ENCODE measurements at places on chromosomes 11 and 22. TPM values are rescaled to one million over a fixed set of nuclear protein-coding genes. Genes with fewer than 3 reads are reported as not detected.
A peak's percentile ranks its signal among the peaks of the same experiment; 100 is the strongest.

DNA sequence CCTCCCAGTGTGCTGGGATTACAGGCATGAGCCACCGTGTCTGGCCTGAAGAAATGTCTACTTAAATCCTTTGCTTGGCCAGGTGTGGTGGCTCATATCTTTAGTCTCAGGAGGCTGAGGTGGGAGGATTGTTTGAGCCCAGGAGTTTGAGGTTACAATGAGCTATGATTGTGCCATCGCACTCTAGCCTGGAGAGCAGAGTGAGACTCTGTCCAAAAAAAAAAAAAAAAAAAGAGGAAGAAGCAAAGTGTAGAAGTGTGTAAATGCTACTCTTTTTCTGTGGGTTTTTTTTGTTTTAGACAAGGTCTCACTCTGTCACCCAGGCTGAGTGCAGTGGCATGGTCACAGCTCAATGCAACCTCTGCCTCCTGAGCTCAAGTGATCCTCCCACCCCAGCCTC lies 6.4 kb upstream of the ATG16L2 start:
- H3K36me3 ChIP-seq = no peaks in the 10 kb centered on the region
- no peak overlapping the region for H3K27ac ChIP-seq
- no peaks in the 10 kb centered on the region for H3K27me3 ChIP-seq
- H3K4me1 ChIP-seq = peaks cover 9% of the 10 kb centered on the region
- no peak for DNase-seq

DNA sequence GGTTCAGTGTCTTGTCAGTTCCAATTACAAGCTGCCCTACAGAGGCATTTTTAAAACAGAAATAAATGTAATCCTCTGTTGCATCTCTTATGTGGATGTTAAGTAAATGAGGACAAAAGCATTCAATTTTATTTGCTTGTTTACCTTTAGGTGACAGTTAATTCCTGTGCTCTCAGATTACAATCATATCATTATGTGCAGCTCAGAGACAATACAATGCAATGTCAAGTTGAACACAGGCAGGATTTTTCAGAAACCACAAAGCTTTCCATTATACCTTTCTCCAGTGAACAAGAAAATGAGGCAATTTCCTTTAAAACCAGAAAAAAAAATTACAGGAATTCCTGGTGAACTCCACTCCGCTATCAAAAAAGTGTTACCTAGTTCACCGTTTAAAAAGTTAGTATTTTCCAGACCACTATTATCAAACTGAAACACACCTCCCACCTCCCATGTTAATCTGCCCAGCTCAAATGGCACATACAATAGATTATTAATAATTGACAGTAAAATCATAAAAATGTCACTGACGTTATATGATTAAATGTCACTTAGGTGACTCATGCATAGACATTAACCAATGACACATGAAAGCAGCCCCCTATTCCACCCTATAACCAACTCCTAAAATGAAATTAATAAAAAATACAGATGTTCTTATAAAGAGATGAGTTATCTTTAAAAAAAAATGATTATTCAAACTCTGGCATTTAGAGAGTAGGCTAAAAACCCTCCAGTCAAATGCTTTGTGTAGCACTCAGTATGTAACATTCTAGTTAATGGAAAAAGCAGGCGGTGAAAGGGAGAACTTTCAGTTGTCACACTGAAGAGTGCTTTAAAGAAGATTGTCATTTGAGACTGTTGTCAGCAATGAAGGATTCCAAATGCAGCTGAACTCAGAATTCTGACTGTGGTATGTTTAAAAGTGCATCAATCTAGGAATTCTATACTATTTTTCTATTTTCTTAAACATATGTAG lies 98.6 kb downstream of the MUC15 start:
- DNase-seq = no peak
- no peak overlapping the region for H3K4me3 ChIP-seq
- no peaks in the 10 kb centered on the region for H3K36me3 ChIP-seq
- no peak overlapping the region for H3K27ac ChIP-seq
- no peaks in the 10 kb centered on the region for H3K27me3 ChIP-seq

GRCh38 chr11:3006505-3007260 lies 14.6 kb upstream of the NAP1L4 start:
- H3K27me3 ChIP-seq = no peaks in the 10 kb centered on the region
- H3K27ac ChIP-seq = no peak overlapping the region
- DNase-seq = no peak
- H3K4me1 ChIP-seq = peaks cover 7% of the 10 kb centered on the region
- no peak overlapping the region for H3K4me3 ChIP-seq

GRCh38 chr22:25404556-25404927 lies 159.9 kb upstream of the GRK3 start:
- H3K4me1 ChIP-seq = peaks cover 36% of the 10 kb centered on the region
- H3K4me3 ChIP-seq = peak overlapping the region; percentile 87
- no peaks in the 10 kb centered on the region for H3K36me3 ChIP-seq
- no peak for DNase-seq

- no peaks in the 10 kb centered on the region for H3K36me3 ChIP-seq
- H3K4me1 ChIP-seq = peaks cover 16% of the 10 kb centered on the region
- H3K27ac ChIP-seq = no peak overlapping the region
- H3K4me3 ChIP-seq = no peak overlapping the region
Measured at GRCh38 chr11:44866286-44866685, 84.4 kb downstream of the TP53I11 start.

GRCh38 chr11:65897020-65897471 lies 3.1 kb downstream of the FOSL1 start:
- DNase-seq = no peak
- no peak overlapping the region for H3K4me3 ChIP-seq
- H3K27me3 ChIP-seq = no peaks in the 10 kb centered on the region
- no peak overlapping the region for H3K27ac ChIP-seq
- peaks cover 20% of the 10 kb centered on the region for H3K4me1 ChIP-seq
- no peaks in the 10 kb centered on the region for H3K36me3 ChIP-seq

GRCh38 chr11:113862435-113862834 lies 12.9 kb downstream of the USP28 start:
- no peaks in the 10 kb centered on the region for H3K36me3 ChIP-seq
- H3K4me3 ChIP-seq = no peak overlapping the region
- no peaks in the 10 kb centered on the region for H3K4me1 ChIP-seq
- no peaks in the 10 kb centered on the region for H3K27me3 ChIP-seq
- H3K27ac ChIP-seq = no peak overlapping the region

DNA sequence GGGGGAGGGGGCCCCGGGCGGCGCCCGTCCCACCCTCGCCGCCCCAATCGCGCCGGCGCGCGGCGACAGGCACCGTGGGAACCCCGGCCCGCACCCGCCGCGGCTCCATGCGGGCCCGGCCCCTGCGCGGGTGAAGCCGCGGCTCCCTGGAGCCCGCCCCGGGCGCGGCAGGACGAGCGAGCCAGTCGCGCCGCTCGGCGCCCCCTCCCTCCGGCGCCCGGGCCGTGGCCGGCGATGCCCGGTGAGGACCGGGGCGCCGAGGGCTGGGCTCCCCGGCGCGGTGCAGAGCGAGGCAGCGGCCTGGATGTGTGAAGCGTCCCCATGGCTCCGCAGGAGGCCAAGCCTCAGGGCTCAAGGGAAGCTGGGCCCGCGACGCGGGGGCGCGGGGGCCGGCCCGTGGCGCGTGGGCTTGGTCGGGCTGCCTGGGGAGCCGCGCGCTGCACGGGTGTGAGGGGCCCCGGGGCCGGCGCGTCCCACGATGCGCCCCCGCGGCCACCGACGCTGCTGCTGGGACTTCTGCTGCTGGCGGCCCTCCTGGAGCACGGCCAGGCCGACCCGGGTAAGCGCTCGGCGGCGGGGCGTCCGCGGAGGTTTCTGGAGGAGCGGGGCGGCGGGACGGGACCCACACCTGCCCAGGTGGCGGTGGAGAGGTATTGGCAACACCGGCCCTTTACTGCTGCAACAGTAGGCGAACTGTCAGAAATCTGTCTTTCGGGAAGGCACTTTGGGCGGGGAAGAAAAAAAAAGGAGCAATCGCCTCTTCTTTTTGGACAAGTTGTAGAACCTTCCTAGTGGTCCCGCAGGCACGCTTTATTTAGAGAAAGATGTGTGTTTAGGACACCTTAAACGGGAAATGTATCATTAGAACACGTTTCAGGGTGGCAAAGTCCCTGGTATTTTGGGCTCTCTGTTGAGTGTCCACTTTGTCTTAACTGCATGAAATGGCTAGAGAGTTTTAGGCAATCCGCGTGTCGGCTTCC lies 119.4 kb downstream of the HIPK3 start:
- peaks cover 4% of the 10 kb centered on the region for H3K4me1 ChIP-seq
- no peaks in the 10 kb centered on the region for H3K36me3 ChIP-seq
- no peak overlapping the region for H3K27ac ChIP-seq
- no peaks in the 10 kb centered on the region for H3K27me3 ChIP-seq

- no peaks in the 10 kb centered on the region for H3K27me3 ChIP-seq
- H3K36me3 ChIP-seq = peaks cover 18% of the 10 kb centered on the region
- no peak overlapping the region for H3K4me3 ChIP-seq
- H3K27ac ChIP-seq = no peak overlapping the region
Measured at GRCh38 chr11:74608431-74608830, 16.0 kb downstream of the POLD3 start.

- H3K4me3 ChIP-seq = no peak overlapping the region
- H3K4me1 ChIP-seq = no peaks in the 10 kb centered on the region
- no peaks in the 10 kb centered on the region for H3K36me3 ChIP-seq
- H3K27me3 ChIP-seq = no peaks in the 10 kb centered on the region
Measured at GRCh38 chr11:104694259-104695064, 203.8 kb downstream of the CASP12 start.

DNA sequence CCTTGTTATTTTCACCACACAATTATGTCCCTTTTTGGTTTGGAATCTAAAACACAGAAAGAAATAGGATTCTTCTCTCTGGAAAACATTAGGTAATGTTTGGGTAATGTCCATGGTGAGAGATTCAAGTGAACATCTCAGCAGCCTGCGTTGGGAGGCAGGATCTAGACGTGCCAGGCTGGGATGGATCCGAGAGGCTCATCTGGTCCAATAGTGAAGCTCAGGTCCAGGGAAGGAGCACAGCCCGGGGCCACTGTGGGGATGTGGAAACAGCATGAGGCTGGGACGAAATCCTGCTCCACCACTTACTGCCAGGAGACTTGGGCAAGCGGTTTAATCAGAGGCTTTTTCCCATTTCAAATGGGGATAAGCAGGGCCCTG lies 109.9 kb downstream of the CSNK2A3 start:
- no peak for DNase-seq
- no peak overlapping the region for H3K27ac ChIP-seq
- H3K4me1 ChIP-seq = peaks cover 13% of the 10 kb centered on the region

GRCh38 chr11:19368726-19369375 lies 128.1 kb upstream of the E2F8 start:
- peaks cover 12% of the 10 kb centered on the region for H3K4me1 ChIP-seq
- H3K4me3 ChIP-seq = no peak overlapping the region
- no peaks in the 10 kb centered on the region for H3K36me3 ChIP-seq
- no peak overlapping the region for H3K27ac ChIP-seq
- H3K27me3 ChIP-seq = no peaks in the 10 kb centered on the region

DNA sequence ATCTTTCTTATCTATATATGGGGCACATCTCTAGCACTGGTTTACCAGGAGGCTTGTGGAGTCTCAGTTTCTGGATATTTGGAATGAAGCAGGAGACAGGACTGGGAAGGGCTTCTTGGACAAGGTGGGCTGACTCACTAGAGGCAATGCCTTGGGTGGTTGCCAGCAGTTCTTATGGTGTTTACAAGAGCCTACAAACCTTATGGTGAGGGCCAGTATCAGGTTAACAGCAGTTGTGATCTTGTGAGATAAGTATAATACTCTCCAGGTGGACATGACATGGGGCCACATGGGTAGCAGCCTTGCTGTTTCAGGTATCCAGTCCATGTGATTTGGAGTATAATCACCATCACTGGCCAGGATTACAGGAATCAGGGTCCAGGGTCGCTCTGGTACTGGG lies 10.2 kb downstream of the FUT4 start:
- no peak overlapping the region for H3K27ac ChIP-seq
- no peaks in the 10 kb centered on the region for H3K4me1 ChIP-seq
- no peaks in the 10 kb centered on the region for H3K36me3 ChIP-seq
- DNase-seq = no peak
- no peak overlapping the region for H3K4me3 ChIP-seq
- no peaks in the 10 kb centered on the region for H3K27me3 ChIP-seq

GRCh38 chr22:39446239-39446721 lies 10.5 kb upstream of the MGAT3 start:
- no peaks in the 10 kb centered on the region for H3K27me3 ChIP-seq
- no peaks in the 10 kb centered on the region for H3K36me3 ChIP-seq
- H3K27ac ChIP-seq = peak overlapping the region; percentile 92
- peaks cover 84% of the 10 kb centered on the region for H3K4me1 ChIP-seq

GRCh38 chr11:91922846-91923245 lies 301.8 kb upstream of the FAT3 start:
- no peak for DNase-seq
- no peaks in the 10 kb centered on the region for H3K36me3 ChIP-seq
- no peaks in the 10 kb centered on the region for H3K4me1 ChIP-seq
- no peaks in the 10 kb centered on the region for H3K27me3 ChIP-seq
- H3K4me3 ChIP-seq = no peak overlapping the region

- no peak overlapping the region for H3K4me3 ChIP-seq
- DNase-seq = no peak
- no peaks in the 10 kb centered on the region for H3K36me3 ChIP-seq
- peaks cover 12% of the 10 kb centered on the region for H3K4me1 ChIP-seq
- no peak overlapping the region for H3K27ac ChIP-seq
Measured at GRCh38 chr11:112017538-112017937, 7.7 kb upstream of the DLAT start.

- H3K36me3 ChIP-seq = no peaks in the 10 kb centered on the region
- peak overlapping the region; percentile 60 for H3K4me3 ChIP-seq
- no peaks in the 10 kb centered on the region for H3K27me3 ChIP-seq
- peaks cover 12% of the 10 kb centered on the region for H3K4me1 ChIP-seq
- peak overlapping the region; percentile 68 for H3K27ac ChIP-seq
Measured at GRCh38 chr11:96242191-96242847, 100.7 kb downstream of the MAML2 start.

DNA sequence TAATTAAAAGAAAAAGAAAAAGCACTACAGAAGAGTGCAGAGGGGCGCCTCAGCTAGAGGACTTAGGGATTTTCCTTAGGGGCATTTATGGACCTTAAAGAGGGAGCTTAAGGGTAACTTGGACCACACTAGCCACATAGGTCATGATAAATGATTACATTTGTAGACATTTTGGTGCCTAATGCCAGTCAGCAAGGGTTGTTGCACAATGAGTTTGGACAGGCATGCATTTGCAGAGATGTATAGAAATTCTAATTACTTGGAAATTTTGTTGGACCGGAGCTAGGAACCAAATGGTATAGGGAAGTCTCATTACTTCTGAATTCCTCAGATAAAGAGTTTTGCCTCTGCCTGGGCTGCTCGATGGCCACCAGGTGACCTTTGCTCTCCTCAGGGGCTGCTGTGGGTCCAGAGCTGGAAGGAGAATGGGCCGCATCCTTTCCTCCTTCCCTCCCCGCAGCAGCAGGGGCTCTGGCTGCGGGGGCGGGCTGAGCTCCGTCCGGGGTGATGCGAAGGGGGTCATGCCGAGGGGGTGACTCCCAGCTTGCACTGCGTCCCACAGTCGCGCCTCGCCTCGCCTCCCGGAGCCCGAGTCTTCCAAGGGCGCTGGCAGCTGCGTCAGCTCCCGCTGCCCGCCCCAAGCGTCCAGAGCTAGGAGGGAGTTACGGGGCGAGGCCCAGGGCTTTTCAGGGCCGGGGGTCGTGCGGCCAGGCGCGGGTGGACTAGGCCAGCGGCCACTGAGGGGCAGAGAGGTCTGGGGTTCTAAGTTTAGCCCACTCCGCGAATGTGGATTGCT lies 20.3 kb upstream of the MALAT1 start:
- DNase-seq = no peak
- H3K27ac ChIP-seq = no peak overlapping the region
- H3K36me3 ChIP-seq = no peaks in the 10 kb centered on the region
- H3K4me3 ChIP-seq = no peak overlapping the region

The ACTN3 gene
- 0.36 TPM for total RNA-seq

The YPEL1 gene
- total RNA-seq = 1.9 TPM

The PRODH gene
- 0.13 TPM for total RNA-seq

The GAL3ST3 gene
- total RNA-seq = not detected

The IFITM10 gene
- not detected for total RNA-seq

The C22orf31 gene
- not detected for total RNA-seq

The ADAMTS8 gene
- total RNA-seq = not detected

The MS4A7 gene
- total RNA-seq = 3.3 TPM

Data from GM12878 (cell line).